ENCODE measurements at places on chromosomes 6 and 20.
A peak's percentile ranks its signal among the peaks of the same experiment; 100 is the strongest.

GRCh38 chr6:125888989-125889656 lies 67.4 kb upstream of the HINT3 start:
- DNase-seq: no peak

GRCh38 chr6:161137839-161138542 lies 135.9 kb downstream of the AGPAT4 start:
- no peak for DNase-seq

DNA sequence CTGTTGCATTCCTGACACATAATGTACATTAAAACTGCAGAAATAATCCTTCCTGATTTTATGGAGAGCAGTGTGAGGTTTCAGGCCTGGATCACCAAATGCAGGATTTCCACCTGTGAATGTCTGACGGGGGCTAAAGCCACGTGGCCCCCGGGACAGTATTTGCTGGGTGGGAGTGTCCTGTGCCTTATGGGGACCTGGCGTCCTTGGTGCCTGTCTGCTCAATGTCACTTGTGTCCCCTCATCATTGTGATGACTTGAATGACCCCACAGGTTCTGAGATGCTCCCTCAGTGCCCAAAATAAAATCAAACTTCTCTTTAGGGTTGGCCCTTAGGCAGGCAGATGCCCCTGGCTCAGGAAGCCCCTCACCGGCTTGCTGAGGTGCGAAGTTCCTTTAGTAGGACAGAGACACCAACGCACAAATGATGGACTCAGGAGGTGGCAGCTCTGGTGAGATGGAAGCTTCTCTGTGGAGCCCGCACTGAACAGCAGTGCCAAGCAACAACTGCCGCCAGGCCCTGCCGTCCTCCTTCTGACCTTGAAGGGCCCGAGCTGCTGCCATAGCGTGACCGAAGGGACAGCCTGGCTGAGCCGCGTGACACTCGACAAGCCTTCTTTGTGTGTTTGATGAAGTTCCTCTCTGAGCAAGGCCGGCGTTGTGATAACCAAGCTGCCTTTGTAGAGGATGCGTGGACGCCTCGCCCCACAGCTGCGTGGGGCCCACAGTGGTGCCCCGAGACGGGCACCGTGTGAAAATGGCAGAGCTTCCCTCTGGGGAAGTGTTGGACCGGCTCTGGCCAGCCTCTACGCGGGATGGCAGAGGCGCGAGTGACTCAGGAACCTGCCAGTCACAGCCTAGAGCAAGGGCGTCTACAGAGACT lies 30.9 kb downstream of the FRMD1 start:
- DNase-seq: no peak

- no peak for DNase-seq
Observed at GRCh38 chr20:35000311-35000921, 44.7 kb downstream of the MYH7B start.

DNA sequence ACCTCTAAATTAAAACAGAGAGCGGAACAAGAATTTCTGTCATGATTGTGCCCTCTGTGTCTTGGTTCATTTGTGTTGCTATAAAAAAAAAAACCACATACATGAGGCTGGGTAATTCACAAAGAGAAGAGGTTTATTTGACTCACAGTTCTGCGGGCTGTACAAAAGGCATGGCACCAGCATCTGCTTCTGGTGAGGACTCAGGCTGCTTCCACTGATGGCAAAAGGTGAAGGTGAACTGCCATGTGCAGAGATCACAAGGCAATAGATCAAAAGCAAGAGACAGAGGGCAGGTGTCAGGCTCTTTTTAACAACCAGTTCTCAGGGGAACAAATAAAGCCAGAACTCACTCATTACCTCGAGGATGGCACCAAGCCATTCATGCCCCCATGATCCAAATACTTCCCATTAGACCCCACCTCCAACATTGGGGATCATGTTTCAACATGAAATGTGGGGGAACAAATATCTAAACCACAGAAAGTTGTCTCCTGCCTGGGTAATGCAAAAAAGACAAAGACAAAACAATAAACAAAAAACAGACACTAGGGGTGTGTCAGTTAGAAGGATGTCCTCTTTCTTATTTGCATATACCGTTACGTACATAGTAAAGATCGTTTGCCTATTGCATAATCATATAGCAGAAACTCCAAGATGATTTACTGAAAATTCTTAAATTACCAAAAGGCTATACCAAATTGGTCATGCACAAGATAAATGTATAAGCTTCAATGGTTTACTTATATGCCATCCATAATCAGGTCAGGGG lies 17.0 kb downstream of the SERPINB9 start:
- DNase-seq: no peak

- no peak for DNase-seq
Observed at GRCh38 chr6:149273318-149273717, 44.2 kb upstream of the TAB2 start.

- DNase-seq: no peak
Observed at GRCh38 chr6:148388521-148388920, 45.9 kb downstream of the SASH1 start.

- DNase-seq: no peak
Observed at GRCh38 chr6:26553264-26553634, 15.1 kb downstream of the HMGN4 start.

GRCh38 chr6:125255201-125255600 lies 46.6 kb downstream of the HDDC2 start:
- no peak for DNase-seq

DNA sequence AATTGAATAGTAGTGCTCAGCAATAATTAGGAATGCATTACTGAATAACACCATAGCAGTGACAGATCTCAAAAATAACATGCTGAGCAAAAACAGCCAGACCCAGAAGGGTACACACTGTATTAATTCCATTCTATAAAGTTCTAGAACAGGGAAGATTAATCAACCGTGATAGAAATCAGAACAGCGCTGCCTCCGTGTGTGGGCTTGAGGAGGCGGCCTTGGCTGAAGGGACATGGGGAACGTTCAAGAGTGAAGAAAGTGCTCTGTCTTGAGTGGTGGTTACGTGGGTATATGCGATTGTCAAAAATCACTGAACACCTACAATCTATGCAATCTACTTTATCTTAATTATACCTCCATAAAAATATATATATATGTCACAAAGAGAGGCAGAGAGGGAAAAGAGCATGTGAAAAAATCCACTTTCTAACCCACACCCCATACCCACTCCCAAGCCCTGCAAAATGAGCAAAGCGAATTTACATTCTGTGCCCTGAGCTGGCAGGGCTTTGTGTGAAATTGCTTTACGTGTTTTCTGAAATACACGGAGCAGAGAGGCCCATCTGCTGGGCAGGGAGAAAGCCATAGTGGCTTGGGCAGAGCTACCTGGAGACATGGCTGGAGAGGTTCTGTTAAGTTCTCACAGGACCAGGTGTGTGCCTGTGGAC lies 74.4 kb downstream of the NFATC2 start:
- DNase-seq: no peak

DNA sequence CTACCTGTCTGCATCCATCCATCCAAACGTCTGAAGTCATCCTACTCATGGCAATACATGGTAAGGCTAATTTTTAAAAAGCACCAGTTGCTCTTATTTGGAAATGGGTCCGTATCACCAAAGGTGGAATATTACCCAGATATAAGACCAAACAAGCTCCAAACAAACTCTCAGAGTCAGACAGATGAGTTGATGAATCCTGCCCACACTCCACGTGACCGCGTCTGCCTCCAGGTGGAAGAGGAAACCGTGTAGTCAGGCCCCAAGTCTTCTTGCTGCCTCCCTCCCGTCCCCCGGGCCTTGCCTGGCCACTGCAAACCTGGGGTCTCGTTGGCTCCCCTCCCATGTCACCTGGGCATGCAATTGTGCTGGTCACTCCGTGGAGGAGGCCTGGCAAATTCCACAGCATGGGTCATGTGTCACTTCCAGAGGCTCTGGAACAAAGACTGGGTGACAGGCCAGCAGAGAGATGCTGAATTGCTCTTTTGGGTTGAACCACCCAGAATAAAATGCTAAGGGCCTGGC lies 31.8 kb downstream of the CTCFL start:
- DNase-seq: no peak

DNA sequence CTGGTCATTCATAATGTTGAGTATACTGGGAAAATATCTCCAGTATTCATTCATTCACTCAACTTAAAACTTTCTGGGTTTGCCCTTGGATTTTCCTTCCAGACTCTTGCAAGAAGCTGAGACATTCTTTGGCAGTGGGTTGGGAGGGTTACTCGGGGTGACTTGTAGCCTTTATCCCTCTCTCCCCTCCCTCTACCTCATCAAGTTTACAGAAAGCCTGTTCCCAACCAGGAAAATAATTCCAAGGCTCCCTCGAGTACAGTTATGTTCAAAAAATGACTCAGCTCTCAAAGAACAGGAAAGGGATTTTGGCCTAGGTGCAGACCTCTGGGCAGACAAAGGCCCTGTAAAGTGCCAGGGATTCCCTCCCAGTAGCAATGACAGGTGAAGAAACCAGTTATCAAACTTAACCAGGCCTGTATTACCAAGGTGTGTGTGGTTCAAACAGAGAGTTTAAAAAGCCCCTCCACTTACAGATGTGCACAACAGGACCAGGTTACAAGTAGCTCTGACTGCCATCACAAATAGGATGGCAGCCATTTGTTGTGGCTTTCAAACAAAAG lies 22.2 kb downstream of the FKBP1A start:
- DNase-seq: no peak

- no peak for DNase-seq
Observed at GRCh38 chr6:92522589-92522988, 896.8 kb downstream of the EPHA7 start.

DNA sequence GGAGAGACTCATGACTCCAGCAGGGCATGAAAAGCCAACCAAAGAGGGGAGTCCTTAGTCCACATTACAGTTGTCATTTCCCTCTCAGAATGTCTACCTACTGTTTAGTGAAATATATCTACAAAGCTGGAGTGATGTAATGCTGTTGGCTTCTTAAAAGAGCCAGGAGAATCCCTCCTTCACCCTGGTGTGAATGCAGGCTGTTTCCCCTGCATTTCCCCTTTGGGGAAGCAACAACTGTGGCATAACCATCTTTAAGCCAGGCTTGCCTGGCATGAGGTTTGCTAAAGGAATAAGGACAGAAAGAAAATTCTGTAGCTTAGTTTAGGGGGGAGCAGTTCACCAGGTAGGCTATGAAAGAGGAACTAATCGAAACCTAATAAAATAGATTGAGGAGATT lies 129.5 kb downstream of the CRYBG1 start:
- no peak for DNase-seq

DNA sequence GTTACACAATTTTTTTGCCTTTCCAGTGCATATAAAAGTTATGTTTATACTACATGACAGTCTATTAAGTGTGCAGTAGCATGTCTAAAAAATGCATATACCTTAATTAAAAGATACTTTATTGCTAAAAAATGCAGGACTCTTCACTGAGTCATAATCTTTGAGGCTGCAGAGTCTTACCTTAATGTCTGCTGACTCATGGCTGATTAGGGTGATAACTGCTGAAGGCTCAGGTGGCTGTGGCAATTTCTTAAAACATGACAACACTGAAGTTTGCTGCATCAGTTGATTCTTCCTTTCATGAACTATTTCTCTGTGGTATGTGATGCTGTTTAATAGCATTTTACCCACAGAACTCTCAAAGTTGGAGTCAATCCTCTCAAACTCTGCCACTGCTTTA lies 19.1 kb downstream of the ZSCAN23 start:
- DNase-seq: no peak

DNA sequence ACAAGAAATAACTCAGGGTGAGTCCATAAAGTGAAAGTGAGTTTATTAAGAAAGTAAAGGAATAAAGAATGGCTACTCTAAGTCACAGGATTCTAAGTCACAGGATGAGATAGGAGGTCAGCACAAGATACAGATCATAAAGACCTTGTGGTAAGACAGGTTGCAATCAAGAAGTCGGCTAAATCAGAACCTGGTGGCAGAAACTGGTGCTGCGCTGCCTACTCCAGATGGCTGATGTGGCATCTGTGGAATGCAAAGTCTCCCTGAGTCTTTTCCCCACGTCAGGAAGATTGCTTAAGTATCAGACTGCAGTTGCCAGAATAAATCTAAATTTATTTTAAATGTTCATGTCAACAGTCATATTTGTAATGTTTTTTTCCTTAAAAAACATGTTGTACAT lies 10.7 kb upstream of the KCNK15 start:
- no peak for DNase-seq

DNA sequence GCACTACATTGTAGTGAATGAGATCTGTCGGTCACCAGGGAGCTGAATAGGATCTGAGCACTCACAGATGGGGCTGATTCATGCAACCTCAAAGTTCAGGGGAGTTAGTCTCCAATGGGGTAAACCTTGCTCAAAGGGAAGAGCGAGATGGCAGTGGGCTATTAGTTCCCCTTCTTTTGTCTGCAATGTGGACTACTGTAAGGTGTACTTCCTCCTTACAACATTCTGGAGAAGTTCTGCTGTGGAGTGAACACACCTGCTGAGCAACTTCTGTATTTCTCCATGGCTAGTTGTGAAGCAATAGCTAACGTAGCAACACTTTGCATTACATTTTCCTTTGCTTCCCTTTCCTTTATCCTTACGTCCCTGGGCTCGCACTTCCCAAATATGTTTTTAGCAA lies 134.3 kb upstream of the B3GAT2 start:
- DNase-seq: no peak

DNA sequence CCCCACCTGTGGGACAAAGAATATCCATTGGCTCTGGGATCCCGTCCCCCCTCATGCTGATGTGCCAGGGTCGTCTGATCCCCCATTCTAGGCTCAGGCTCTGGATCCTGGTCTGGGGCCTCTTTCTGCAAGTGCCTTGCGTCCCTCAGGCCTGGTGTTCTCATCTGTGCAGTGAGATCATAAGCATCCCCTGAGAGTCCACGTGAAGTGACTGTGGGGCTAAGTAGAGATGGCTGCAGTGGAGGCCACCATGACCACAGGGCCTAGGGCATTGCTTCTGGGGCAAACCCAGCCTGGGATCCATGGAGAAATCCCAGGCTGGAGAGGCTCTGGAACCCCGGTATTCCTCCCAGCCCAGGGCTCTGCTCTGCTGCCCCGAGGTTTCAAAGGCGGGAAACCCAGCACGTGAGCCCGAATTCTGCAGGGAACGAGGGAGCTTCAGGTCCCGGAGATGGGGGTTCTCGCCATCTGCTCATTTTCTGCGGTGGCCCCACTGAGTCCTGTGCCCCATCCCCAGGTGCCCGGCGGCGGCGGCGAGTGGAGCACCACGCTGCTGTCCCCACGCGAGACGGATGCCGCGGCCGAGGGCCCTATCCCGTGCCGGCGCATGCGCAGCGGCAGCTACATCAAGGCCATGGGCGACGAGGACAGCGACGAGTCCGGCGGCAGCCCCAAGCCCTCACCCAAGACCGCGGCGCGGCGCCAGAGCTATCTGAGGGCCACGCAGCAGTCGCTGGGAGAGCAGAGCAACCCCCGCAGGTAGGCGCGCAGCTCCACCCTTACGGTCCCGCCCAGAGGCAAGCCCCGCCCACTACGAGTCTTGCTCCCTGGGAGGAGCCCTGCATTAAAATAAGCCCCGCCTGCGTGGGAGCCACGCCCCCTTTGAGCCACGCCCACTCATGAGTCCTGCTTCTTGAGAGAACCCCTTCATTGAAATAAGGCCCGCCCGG lies 105.5 kb upstream of the MYL9 start:
- peak; percentile 65 for DNase-seq

GRCh38 chr6:5378331-5378730 lies 117.0 kb downstream of the FARS2 start:
- DNase-seq: no peak
